ENCODE measurements at places on chromosomes 7 and 10. TPM values are rescaled to one million over a fixed set of nuclear protein-coding genes. Genes with fewer than 3 reads are reported as not detected.

The PCDH15 gene
- not detected for polyA plus RNA-seq

The STRIP2 gene
- polyA plus RNA-seq = 18.6 TPM

The CDH23 gene
- polyA plus RNA-seq = 0.01 TPM

The FAM25G gene
- 10.6 TPM for polyA plus RNA-seq

The CYP17A1 gene
- polyA plus RNA-seq = not detected

The DRGX gene
- not detected for polyA plus RNA-seq

The MRLN gene
- polyA plus RNA-seq = not detected

The PDCD4 gene
- 99.7 TPM for polyA plus RNA-seq

The PKD2L1 gene
- polyA plus RNA-seq = not detected

- no peak for DNase-seq
Measured at GRCh38 chr7:29877196-29877595, 70.9 kb downstream of the WIPF3 start.

DNA sequence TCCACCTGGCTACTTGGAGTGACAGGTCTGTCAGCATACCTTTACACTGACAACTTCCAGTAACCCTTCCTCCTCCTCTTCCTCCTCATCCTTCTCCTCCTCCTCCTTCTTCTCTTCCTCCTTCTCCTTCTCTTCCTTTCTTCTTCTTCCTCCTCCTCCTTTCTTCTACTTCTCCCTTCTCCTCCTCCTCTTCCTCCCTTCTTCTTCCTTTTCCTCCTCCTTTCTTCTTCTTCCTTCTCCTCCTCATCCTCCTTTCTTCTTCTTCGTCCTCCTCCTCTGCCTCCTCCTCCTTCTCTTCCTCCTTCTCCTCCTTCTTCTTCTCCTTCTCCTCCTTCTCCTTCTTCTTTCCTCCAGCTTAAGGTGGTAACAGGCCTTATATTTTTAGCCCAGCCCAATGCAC is 109.3 kb upstream of the PLXDC2 start:
- no peak for DNase-seq

GRCh38 chr10:62044566-62044965 is 143.1 kb downstream of the ARID5B start:
- no peak for DNase-seq

GRCh38 chr10:131221632-131222277 is 89.8 kb downstream of the TCERG1L start:
- no peak for DNase-seq

- DNase-seq = no peak
Measured at GRCh38 chr7:141301544-141301943, 227.7 kb downstream of the TMEM178B start.

GRCh38 chr10:113007821-113008220 is 57.8 kb downstream of the TCF7L2 start:
- DNase-seq = no peak

- DNase-seq = peak; percentile 5
Measured at GRCh38 chr7:27846388-27846787, 106.4 kb downstream of the TAX1BP1 start.

- no peak for DNase-seq
Measured at GRCh38 chr10:116861796-116862195, 12.5 kb downstream of the ENO4 start.

DNA sequence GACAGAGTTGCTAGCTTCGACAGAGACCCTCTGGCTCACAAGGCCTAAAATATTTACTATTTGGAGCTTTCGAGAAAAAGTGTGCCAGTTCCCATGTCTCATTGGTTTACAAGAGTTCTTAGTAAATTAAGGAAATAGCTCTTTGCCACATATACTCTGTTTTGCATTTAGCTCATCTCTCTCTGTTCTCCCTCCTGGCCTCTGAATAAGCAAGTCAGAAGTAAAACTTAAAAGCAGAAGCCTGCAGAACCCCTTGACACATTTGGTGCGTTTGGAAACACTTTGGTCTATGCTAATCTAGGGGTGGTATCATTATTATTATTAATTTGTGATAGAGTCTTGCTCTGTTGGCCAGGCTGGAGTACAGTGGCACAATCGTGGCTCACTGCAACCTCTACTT is 6.4 kb downstream of the CARD11 start:
- DNase-seq = no peak

GRCh38 chr7:14639801-14640200 is 262.8 kb downstream of the DGKB start:
- peak; percentile 2 for DNase-seq

DNA sequence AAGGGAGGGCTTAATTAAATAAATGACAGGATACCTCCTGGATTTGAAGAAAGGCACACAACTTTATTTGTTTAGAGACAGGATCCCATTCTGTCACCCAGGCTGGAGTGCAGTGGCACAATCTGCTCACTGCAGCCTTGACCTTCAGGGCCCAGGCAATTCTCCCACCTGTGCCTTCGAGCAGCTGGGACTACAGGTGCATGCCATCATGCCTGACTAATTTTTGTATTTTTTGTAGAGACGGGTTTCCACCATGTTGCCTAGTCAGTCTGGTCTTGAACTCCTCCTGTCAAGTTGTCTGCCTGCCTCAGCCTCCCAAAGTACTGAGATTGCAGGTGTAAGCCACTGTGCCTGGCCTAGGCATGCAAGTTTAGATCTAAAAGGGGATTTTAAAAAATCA is 272.7 kb upstream of the MBL2 start:
- no peak for DNase-seq

DNA sequence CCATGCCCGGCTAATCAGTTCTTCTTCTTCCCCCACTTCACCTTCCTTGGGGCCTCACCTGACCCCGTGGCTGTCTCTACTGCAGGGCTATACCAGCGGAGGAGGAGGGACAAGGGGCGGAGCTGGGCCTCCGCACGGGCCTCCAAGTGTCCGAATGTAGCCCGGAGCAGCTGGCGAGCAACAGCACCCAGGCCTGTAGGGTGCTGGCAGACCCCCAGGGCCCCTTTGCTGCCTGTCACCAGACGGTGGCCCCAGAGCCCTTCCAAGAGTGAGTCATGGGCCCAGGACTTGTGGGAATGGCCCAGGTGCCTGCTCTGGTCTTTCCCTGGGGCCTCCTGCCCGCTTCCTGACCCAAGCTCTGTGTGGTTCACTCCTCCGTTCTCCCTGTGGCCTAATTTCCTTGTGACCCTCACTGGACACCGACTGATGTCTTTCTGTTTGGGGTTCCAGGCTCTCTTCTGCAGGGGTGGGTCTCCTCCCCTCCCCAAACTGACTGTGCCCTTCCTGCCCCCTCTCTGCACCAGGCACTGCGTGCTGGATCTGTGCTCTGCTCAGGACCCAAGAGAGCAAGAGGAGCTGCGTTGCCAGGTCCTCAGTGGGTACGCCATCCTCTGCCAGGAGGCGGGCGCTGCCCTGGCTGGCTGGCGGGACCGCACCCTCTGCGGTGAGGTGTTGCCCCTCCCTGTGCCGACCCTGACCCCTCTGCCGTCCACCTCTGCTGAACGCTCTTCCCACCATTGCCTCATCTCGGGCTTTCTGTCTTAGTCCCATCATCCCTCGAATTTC is 35.2 kb downstream of the EPHB4 start:
- no peak for DNase-seq

DNA sequence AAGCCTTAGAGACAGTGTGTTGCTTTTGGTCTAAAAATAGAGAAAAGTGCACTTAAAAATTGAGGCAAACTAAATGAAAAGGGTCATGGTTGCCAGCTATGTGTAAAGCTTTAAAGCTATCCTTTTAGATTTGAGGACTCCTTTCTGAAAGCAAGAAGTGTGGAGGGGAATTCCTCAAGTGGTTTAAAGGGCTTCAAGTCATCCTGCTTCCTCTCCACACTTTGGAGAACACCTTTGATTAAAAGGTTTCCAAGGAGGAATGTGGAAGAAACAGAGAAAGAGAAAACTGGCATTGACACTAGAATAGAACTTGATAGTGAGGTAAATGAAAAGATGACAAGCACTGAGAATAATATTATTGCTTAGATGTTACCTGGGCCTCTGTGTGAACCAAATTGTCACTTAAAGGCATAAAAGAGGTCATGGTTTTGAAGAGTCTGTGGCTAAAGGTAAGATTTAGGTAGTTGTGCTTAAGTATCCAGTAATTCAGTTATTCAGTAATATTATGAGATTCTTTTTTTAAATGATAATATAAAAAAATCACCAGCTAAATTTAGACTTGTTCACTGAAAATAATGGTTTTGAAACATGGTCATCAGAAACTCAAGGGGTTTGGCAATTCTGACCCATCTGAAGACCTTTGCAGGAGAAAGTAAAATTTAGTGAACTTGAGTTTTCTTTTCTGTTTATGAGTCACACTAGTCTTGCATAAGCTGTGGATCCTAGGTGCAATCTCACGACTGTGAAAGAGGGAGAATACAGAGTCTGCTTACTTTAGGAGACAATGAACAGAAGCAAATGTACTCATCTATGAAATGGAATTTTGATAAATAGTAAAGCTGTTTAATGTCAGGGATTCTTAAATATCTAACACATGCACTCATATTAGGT is 466.0 kb downstream of the KIF20B start:
- no peak for DNase-seq

- no peak for DNase-seq
Measured at GRCh38 chr10:65313406-65313805, 1612.4 kb upstream of the LRRTM3 start.

DNA sequence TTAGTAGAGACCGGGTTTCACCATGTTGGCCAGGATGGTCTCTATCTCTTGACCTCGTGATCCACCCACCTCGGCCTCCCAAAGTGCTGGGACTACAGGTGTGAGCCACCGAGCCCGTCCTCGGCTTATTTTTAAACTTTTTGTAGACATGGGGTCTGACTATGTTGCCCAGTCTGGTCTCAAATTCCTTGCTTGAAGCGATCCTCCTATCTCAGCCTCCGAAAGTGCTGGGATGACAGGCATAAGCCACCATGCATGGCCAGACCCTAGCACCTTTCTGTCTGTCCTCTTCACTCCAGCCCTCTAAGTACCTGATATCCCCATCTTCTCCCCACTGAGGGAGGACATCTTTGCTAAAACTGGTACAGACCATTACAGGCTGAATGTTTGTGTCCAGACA is 41.4 kb downstream of the TMEM130 start:
- no peak for DNase-seq

Data from keratinocyte (primary cell).